ENCODE measurements at places on chromosomes 7 and 10.

- no peak for DNase-seq
Measured at GRCh38 chr10:71700731-71701368, 18.7 kb downstream of the C10orf105 start.

- DNase-seq: no peak
Measured at GRCh38 chr10:35503578-35503977, 101.6 kb upstream of the GJD4 start.

GRCh38 chr7:16086743-16087142 is 334.6 kb downstream of the CRPPA start:
- no peak for DNase-seq

- no peak for DNase-seq
Measured at GRCh38 chr7:29463504-29464158, 100.0 kb upstream of the PRR15 start.

GRCh38 chr10:75246506-75246905 is 10.7 kb upstream of the COMTD1 start:
- no peak for DNase-seq

GRCh38 chr10:61166065-61166464 is 222.1 kb upstream of the RHOBTB1 start:
- no peak for DNase-seq

DNA sequence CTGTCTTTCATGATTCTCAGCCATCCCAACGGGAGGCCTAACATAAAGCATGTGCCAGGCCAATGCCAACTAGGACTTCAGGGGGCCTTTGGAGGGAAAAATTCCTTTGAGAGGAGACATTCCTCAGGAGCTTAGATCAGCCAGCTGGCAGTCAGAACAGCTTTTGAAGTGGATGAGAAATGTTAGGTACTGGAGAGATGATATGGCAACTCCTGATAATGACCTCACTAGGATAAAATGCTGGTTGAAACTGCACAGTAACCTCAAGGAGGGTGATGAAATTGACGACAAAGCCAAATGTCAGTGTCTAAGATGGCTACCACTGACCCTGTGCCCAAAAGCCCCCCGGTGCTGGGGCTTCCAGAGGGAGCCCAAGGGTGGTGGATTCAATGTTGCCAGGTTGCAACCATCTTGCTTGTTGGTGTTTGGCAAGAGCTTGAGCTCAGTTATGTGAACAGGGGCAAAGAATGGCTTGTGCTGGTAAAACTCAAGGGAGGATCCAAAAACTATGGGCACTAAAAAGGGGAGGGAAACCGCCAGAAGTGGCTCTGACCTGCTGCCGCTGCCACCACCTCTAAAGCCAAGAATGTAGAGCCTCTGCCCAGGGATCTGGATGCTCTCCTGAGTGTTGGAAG is 121.2 kb downstream of the UBE2H start:
- DNase-seq: no peak

DNA sequence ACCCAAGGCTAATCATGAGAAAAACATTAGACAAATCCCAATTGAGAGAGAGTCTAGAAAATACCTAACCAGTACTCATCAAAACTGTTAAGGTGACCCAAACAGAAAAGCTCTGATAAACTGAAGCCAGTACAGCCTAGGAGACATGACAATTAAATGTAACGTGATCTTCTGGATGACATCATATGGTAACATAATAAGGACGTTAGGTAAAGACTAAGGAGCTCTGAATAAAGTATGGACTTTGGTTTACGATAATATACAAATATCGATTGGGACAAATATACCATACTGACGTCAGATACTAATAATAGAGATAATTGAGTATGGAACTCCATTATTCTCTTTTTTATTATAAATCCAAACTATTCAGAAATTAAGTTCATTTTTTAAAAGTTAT is 561.1 kb upstream of the STEAP1 start:
- DNase-seq: no peak

GRCh38 chr7:33714208-33714607 is 191.1 kb upstream of the BMPER start:
- DNase-seq: no peak

GRCh38 chr7:50821457-50822008 is 38.8 kb upstream of the GRB10 start:
- DNase-seq: no peak

- no peak for DNase-seq
Measured at GRCh38 chr10:76901701-76902100, 735.9 kb downstream of the KCNMA1 start.

DNA sequence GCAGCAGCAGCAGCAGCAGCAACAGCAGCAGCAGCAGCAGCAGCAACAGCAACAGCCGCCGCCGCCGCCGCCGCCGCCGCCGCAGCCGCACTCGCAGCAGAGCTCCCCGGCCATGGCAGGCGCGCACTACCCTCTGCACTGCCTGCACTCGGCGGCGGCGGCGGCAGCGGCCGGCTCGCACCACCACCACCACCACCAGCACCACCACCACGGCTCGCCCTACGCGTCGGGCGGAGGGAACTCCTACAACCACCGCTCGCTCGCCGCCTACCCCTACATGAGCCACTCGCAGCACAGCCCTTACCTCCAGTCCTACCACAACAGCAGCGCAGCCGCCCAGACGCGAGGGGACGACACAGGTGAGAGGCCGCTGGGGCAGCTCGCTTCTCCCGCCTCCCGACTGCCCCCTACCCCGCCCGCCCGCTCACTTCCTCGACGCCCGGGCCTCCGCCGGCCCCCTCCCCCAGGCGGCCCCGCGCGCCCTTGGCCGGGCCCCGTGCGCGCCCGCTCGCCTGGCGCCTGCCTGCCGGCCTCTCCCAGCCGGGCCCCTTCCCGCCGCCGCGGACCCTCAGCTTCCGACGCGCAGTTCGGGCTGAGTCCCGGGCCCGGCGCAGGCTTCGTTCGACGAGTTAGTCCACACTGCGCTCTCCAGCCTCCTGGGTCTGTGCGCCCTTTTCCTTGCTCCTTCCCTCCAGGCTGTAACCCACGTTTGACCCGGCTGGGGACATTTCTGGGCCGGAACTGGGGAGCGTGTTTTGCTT is 882 bp downstream of the DLX6 start:
- DNase-seq: no peak

DNA sequence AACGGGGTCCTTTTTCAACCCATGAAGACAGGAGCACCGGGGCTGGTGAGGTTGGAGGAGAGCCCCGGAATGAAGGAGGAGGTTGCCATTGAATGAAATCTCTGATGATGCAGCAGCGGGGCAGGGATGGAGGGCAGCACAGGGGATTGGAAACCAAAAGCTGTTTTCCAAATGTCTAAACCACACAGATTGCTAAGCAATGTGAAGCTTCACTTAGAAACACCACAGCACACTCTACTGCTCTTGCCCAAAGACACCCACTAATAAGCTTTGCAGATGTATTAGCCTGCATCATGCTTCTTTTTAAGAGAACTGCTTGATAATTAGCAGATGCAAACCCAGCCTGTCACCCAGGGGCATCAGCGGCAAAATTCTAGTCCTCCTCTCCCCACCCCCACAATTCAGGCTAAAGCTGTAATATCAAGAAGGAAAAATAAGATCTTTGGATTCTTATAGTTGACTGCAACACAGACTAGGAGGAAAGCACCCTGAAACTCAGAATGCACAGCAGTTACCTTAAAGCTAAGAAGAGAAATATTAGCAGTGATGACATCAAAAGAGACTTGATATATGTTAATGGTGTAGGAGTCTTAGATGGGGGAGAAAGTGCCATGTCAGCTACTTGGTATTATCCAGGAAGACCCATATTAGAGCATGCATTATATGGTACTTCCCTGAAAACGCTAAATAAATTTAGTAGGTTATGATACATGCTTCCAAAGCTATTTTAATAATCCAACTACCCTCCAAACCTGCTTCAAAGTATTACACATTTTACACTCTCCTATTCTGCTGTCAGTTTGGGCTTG is 666.7 kb downstream of the KCNMA1 start:
- DNase-seq: no peak

GRCh38 chr7:67100956-67101361 is 104.3 kb downstream of the TYW1 start:
- DNase-seq: no peak

DNA sequence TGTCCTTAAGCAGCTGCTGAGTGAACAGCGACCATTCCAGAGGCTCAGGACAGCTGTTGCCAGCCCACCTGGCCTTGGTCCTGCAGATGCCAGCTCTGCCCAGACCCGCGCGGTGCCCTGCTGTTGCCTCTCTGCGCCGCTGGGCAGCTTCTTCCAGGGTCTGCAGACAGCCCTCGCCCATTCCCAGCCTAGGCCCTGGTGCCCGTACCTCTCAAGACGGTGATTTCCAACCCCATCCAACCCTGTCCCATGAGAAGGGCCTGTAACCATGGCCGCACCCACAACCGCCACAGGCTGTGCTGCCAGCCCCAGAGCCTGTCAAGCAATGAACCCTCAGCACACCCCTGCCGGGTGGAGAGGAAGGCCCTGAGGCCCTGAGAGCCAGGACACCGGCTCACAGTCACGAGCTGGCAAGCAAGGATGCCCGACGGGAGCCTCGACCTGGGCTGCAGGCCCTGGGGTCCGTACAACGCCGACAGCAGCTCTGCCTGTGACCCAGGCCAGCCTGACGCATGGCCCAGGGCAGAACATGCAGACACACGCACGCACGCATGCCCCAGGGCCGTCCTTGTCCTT is 231.9 kb downstream of the MAD1L1 start:
- DNase-seq: no peak

DNA sequence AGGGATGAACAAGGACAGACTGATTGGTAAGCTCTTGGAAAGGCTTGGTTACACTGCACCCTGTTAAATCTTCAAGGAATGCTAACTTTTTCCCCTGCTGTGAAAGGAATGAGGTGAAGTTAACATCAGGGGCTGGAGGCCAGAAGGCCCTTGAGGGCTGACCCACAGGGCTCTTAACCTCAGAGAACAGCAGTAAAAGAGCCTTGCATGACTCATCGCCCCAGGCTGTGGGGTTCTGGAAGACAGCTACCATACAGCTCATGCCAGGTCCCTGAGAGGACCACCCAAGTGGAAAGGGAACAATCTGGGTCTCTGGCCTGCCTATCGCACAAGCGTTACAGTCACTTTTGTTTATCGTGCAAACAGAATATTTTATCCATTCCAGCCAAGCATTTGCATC is 54.4 kb downstream of the CYP2C9 start:
- DNase-seq: no peak

- no peak for DNase-seq
Measured at GRCh38 chr10:117476281-117476680, 66.3 kb upstream of the EMX2 start.

DNA sequence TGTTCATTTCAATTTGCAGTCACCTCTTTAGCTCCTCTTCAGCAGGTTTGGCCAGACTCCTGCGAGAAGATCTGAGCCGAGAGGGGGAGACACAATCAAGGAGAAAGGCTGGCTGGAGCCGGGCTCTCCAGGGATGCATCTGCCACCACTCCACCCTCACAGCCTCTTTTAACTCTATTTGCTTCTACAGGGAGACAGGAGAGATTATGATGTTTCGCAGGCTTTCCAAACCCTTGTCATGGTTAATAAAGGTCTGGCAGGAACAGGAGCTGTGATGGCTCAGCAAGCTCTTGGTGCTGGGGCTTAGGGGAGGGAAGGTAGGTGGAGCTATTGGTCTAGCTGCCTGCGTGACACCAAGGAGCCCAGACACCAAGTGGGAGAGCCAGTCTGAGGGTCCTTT is 448.1 kb upstream of the PODXL start:
- DNase-seq: no peak

DNA sequence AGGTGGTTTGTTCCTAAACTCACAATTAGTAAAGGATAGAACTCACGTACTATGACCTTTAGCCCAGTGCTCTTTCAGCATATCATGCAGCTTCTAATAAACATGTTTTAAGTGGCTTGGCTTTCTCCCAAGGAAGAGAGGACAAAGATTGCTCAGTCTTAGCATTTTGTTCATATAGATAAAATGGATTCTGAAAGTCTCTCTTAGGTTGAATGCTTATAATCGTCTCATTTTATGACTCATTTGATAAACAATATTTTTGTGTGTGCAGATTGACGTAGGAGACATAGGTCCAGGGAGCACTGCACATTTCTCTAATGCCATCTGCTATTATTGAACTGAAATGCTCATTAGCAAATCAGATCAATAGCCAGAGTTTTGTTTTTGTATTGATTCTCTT is 44.8 kb downstream of the GNAT3 start:
- DNase-seq: peak; percentile 19

GRCh38 chr10:67771200-67771599 is 66.8 kb downstream of the DNAJC12 start:
- DNase-seq: no peak

DNA sequence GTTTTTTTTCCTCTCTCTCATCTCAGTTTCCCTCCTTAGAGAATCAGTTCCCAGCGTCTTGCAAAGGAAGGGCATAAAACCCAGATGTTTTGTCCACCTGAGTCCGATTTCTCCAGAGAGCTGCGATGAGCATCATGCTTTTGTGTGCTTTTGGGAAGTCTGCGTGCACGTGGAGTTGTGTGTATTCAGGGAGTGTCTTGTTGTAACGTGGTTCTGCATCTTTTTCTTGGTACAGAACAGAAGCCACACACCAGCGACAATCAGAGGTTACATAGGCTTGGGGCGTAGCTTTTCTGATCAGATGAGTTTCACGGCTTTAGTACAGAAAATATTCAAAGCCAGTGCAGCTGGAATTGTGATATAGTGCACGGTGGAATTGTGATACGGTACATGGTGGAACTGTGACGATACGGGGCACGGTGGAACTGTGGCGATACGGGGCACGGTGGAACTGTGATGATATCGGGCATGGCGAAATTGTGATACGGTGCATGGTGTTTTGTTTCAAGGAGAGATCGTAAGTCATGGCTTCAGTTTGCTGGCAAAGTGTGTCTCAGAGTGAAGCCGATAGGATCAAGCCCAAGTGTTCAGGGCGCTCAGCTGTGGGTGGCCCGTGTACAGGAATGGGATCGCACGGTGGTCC is 32.8 kb downstream of the FOXK1 start:
- no peak for DNase-seq

DNA sequence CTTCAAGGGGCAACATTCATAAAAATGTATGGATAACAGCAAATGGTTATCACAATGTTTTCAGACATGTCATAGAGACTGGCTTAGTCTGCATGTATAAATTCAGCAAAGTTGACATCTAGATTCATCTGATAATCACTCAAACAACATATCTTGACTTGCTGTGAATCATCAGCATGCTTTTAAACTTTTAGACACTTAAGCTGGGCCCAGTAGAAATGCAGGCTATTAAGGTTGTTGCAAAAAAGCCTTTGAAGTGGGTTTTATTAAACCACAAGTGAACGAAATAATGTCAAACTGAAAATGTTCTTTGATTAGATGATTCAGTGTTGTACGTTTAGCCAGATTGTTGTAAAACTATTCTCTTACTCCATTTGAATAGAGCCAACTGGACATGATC is 759.6 kb downstream of the NXPH1 start:
- DNase-seq: no peak

GRCh38 chr7:137940656-137941518 is 61.0 kb downstream of the CREB3L2 start:
- no peak for DNase-seq

DNA sequence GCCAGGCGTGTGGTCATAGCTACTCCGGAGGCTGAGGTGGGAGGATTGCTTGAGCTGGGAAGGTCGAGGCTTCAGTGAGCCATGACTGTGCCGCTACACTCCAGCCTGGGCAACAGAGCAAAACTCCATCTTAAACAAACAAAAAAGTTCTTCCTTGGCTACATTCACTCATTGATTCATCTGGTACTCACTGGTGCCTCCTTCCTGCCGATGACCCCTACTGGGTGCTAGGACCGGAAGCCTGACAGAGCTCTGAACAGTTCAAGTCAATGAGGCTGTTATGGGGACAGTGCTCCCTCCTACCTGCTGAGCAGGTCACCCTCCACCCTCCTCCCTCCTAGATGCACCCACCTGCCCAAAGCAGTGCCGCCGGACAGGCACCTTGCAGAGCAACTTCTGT is 4.9 kb downstream of the PCOLCE start:
- DNase-seq: no peak

GRCh38 chr10:78512205-78512550 is 478.5 kb downstream of the RPS24 start:
- DNase-seq: no peak

All from COR-L47 (cell line).